ENCODE measurements at places on chromosomes 2 and 18.

DNA sequence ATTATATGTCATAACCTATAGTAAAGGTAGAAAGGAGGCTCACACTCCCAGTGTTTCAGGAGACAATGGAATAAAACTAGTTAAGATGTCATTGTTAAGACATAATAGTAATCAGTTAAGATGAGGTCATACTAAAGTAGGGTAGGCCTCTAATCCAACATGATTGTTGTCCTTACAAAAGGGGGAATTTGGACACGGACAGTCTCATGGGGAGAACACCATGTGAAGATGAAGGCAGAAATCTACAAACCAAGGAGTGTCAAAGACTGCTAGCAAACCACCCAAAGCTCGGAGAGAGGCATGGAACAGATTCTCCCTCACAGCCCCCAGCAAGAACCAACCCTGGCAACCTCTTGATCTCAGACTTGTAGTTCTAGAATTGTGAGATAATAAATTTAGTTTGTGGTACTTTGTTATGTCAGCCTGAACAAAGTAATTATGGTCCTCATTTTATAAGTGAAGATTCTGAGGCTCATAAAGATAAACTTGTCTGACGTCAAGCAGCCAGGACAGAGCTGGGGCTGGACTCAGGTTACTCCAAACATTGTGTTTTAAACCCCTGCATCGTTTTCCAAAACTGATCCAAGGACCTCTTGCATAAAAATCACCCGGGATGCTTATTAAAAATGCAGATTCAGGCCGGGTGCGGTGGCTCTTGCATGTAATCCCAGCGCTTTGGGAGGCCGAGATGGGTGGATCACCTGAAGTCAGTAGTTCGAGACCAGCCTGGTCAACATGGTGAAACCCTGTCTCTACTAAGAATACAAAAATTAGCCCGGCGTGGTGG, 47.8 kb downstream of the CCDC195 start:
- no peak for DNase-seq

GRCh38 chr2:66490588-66491001, 55.7 kb downstream of the MEIS1 start:
- DNase-seq, result no peak

GRCh38 chr2:29120846-29121245, 5.6 kb downstream of the CLIP4 start:
- no peak for DNase-seq

DNA sequence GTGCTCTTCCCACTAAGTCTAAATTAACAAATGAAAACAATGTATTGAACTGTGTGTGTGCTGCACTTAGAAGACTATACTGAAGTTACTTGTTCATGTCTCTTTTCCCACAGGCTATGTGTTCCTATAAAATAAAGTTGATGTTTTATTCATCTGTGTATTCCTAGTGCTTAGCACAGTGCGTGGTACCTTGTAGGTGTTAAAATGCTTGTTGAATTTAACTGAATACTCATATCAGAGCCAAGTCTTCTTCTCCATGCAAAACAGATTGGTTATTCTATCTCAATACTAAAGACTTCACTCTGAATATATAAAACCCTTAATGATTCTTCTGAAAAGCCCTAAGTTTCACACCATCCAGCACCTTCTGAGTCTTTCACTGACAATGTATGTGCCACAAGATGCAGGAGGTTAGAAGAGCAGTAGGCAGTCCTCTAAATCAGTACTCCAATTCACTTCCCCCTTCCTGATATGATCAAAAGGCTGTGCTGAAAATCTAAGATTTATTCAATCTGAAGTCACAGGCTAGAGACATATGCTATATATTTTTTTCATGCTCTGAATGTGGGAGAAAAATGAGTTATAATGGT, 231.7 kb upstream of the CCDC150 start:
- no peak for DNase-seq

DNA sequence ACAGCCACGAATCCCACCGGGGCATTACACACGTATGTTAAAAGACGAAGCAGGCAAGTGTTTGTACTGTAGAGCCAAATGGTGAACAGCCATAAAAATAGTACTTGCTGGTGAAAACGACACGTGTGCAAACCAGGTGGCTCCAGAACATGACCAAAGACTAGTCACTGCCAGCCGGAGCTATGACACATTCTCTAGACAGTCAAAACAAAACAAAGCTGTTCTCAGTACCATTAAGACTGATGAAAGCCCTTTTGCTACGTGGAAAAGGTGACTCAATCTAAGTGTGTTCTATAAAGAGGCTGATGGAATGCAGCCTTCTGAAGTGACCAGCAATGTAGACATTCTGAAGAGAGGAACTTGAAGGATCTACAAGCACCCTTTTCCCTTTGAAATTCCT, 367.7 kb upstream of the NETO1 start:
- no peak for DNase-seq

DNA sequence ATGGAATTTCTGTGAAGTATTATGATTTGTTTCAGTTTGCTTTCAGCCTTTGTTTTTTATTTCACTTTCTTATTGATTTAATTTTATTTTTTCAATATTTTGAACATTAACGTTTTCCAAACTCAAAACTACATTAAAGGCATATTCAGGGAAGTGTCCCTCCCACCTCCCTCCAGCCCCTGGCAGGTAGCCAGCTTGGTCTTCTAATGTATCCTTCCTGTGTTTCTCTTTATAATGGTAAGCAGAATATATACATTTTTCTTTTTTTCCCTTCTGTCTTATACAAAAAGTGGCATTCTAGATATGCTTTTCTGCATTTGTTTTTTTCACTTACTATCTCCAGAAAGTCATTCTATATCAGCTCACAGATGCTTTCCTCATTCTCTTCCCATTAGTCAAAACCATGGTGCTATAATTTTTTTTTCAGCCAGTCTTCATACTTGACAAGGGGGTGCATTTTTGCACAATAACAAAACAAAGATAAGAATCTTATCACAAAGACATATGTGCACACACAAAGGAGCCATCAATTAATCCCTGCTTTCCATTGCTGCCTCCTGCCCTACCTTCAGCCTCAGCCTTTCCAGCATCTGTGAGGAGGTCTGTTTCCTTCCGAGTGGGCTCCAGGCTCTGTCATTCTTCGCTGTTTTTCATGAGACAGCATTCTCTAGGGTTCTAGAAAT, 33.7 kb upstream of the TMEM177 start:
- DNase-seq, result no peak

- no peak for DNase-seq
Measured at GRCh38 chr2:46413111-46413510, 66.3 kb upstream of the TMEM247 start.

GRCh38 chr2:68330691-68331090, 10.9 kb upstream of the CNRIP1 start:
- no peak for DNase-seq

DNA sequence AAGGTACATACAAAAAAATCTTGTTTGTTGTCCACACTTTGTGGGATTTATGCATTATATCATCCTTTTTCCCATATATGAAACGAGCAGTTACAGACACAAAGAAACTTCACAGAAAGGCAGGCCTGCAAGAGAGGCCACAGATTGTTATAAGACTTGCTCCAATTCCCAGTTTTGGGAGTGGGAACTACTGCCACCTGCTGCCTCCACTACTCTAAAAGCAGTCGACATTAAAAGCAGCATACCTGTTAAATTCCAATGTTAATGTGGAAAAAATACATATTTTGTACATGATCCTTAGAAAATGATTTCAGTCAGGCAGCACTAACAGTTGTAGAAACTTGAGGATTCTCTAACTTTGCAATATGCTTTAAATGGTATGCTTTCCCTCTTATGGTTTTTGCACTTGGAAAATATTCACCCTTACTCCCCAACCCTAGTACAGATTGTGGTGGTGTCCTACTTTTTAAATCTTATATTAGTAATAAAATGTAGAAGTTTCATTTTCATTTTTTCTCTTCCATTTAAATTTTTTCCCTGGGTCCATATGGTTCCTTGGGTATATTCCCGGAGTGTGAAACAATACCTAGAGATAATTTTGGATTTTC, 37.9 kb downstream of the SLC38A11 start:
- DNase-seq, result no peak

GRCh38 chr2:46317094-46317486, 19.9 kb downstream of the EPAS1 start:
- no peak for DNase-seq

DNA sequence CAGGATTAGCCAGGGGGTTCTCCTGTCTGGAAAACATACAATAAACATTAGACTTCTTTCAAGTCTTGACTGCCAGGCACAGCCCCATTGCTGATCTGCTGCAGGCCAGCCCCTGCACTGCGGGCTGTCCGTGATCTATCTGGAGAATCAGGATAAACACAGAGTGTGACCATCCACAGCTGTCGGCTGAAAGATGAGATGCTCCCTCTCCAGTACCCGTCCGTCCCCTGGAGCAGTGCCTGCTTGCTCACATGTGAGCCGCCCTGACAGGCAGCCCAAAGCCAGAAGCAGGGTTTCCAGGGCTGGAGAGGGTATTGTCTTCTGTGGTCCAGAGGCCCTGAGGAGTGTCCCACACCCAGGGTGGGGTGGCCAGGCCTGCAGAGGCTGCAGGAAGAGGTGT, 46.1 kb upstream of the FOSL2 start:
- no peak for DNase-seq

- DNase-seq, result no peak
Measured at GRCh38 chr2:88837511-88838160, 146.2 kb downstream of the RPIA start.

DNA sequence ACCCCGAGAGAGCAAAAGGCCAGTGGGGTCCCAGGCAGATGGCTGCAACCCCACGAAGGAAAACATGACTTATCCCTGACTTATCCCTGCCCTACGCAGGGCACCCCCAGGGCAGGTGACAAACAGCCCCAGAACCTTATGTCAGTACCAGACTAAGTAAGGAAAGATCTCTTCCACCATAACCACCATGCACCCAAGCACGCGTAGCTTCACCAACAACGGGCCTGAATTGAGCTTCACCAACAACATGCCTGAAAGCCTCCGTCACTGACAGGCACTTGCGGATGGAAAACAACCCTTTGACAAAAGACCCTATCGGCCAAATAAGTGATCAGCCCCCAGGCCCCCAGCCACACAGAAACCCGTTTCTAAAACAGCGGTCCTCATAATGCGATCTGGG, 34.1 kb downstream of the HDAC4 start:
- DNase-seq, result no peak

GRCh38 chr18:47978141-47978540, 47.7 kb upstream of the SMAD2 start:
- DNase-seq, result no peak

DNA sequence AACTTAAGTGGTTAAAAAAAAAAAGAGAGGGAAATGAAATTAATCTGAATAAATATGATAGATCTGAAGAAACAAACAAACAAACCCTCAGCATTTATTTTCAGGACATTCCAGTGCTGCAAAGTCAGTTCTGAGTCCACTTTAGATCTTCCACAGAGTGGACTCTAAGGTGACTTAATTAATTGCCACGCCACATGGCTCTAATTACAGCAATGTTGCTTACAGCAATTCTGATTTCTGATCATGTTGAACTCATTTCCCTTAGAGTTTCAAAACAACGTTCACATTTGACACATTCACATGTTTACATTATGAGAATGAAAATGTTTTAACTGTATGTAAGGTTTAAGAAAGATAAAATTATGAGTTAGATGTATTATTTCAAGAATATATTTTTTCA, 38.6 kb upstream of the RASGRP3 start:
- no peak for DNase-seq

GRCh38 chr18:58590254-58590653, 38.6 kb downstream of the ALPK2 start:
- no peak for DNase-seq

DNA sequence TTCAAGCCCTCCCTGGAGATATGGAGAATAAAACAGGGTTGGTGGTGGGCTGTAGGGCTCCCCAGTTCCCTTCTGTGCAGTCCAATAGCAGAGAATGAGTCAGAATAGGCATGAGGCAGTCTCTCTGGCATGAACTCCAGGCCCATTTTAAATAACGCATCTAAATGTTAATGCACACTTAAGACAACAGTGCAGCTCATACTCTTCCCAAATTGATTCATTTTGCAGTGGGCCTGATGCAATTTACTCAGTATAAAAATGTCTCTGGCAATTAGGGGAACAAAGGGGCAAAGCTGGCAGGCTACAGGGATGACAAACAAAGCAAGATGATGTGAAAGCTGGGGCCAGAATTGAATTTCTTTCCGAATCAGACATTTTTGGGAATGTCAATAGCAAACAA, 402.8 kb downstream of the CLIP4 start:
- no peak for DNase-seq

- no peak for DNase-seq
Measured at GRCh38 chr18:50203801-50204604, 9.1 kb upstream of the MYO5B start.

GRCh38 chr2:99659874-99660273, 170.1 kb upstream of the REV1 start:
- DNase-seq, result no peak

- DNase-seq, result no peak
Measured at GRCh38 chr2:188456114-188456909, 164.6 kb downstream of the GULP1 start.

DNA sequence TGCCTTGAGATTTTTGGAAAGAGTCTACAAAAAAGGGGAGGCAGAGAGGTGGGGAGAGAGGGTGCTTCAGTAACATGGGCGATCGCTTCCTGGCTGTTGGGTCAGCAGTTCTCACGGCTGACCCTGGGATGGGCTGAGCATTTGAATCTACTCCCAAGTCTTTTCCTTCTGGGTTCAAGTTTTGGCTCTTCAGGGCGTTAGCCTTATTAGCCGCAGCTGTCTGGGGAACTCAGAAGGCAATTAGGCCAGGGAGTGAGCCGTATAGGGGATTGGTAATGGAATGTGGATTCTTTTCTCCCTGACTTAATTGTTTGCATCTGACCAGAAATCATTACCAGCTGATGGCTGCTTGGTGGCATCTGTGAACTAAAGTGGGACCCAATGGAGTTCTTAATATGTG, 250.5 kb upstream of the SKOR2 start:
- no peak for DNase-seq

GRCh38 chr2:191114403-191114886, 36.3 kb downstream of the STAT4 start:
- DNase-seq, result no peak

GRCh38 chr2:8456151-8457091, 225.4 kb upstream of the ID2 start:
- DNase-seq, result peak; percentile 53

Measured in GM12891 (cell line).